ENCODE measurements at places on chromosomes 16 and 17. TPM values are rescaled to one million over a fixed set of nuclear protein-coding genes. Genes with fewer than 3 reads are reported as not detected.
A peak's percentile ranks its signal among the peaks of the same experiment; 100 is the strongest.

DNA sequence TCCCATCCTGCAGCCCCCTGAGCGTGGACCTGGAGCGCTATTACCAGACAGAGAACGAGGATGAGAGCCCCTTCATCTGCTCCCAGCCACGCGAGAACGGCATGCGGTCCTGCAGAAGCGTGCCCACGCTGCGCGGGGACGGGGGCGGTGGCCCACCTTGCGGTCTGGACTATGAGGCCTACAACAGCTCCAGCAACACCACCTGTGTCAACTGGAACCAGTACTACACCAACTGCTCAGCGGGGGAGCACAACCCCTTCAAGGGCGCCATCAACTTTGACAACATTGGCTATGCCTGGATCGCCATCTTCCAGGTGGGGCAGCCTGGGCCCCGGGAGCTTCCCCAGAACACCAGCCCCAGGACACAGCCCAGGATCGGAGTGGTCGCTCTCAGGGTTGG lies 12.0 kb downstream of the CACNA1G start:
- DNase-seq: no peak

DNA sequence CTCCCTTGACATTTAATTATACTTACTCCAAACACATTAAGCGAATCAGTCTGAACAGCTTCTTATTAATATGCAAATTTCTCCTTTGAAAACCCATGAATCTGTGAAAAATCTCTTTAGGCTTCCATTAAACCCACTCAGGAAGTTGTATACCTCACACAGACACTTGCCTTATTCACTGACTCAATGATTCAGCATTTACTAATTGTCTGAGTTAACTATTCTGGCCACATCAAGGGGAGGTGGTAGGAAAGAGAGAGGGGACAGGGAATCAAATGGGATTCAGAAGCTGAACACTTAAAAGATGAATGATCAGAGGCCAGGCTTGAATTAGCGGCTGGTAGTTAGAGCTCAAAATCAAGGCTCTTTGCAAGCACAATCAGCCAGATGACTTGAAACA lies 70.0 kb downstream of the HS3ST3A1 start:
- no peak for DNase-seq

DNA sequence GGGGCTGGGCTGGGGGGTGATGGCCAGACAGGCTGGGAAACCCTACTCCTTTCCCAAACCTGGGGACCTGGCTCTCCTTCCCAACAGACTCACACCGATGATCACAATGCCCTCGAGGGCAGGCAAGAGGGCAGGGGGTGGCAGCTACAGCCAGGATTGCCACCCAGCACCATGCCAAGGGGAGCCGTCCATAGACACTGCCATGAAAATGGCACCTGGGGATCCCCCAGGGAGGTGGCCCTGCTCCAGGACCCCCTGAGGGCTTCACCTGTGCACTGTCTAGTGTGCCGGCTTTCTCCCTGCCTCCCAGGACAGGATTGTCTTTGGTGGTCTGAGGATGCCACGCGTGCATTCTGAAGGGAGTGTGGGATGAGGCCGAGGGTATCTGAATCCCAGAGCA lies 24.6 kb downstream of the RPH3AL start:
- peak; percentile 43 for DNase-seq

GRCh38 chr17:80443916-80444643 lies 29.1 kb downstream of the ENDOV start:
- peak; percentile 75 for DNase-seq

- no peak for DNase-seq
These were observed 48.0 kb downstream of the SF3B3 start for GRCh38 chr16:70571623-70572022.

DNA sequence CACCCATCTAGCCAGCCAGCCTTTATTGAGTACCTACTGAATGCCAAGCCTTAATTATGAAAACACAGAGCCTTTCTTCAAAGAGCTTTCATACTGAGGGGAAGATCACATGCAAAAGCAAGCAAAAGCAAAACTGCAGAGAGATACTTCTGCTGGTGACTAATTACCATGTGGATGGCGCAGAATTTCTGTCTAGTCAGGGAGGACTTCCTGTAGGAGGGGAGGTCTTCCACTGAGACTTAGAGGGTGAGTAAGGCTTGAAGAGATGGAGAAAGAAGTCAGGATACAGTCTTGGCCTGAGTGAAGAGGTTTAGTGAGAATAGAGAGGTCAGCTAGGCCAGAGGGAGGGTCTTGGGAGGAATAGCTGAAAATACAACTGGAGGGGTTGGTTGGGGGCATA lies 53.9 kb upstream of the CCL2 start:
- DNase-seq: no peak

DNA sequence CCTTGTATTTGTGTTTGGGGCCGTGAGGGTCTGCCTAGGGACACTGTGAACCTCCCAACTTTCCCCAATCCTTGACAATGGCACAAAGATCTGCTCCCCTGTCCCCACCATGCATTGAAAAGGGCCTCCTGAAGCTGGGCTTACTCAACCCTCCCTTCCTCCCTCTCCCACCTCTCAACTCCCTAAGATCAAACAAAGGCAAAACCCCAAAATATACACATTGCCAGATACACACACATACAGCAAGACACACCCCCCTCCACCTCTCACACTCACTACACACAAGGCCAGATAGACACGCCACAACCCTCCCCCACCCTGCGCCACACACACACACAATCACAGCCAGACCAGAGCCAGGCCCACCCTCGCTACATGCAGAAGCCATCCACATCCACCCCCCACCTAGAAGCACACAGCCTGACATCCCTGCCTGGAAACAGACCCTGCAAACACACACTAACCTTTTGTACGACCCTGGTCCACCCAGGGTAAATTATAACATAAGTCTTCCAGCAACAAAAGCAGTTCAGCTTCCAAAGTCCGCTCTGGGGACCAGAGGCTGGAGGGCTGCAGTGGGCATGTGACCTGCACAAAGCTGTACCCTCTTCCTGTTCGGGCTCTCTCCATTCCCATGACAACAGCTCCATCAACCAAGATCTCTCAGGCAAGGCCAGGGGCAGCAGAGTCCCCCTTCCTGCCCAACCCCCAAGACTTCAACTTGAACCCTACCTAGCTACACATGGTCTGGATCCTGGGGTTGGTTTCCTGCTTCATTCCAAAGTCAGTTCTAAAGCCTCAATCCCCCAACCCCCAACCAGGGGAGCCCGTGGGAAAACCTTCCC lies 1.9 kb downstream of the PCGF2 start:
- peak; percentile 68 for DNase-seq

GRCh38 chr16:80997964-80998620 lies 8.6 kb downstream of the CMC2 start:
- DNase-seq: no peak

- DNase-seq: no peak
These were observed 466.3 kb downstream of the SOX9 start for GRCh38 chr17:72587156-72587555.

DNA sequence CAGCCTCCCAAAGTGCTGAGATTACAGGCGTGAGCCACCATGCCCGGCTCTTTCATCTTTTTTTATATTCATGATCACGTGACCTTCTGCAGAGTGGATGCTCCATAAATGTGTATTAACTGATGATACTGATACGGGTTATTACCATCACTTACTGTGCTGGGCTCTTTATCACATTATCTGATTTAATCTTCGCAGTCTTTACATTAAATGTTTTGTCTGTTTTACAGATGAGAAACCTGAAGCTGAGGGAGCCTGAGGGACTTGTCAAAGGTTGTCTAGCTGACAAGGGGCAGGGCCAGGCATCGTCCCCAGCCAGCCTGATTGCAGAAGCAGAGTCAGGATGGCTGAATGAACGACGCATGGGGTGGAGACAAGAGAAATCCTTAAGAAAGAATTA lies 104.4 kb downstream of the NTN1 start:
- no peak for DNase-seq

GRCh38 chr17:27808628-27809027 lies 8.3 kb upstream of the NOS2 start:
- peak; percentile 73 for DNase-seq

- DNase-seq: peak; percentile 99
These were observed 4.3 kb downstream of the VAMP2 start for GRCh38 chr17:8158267-8159031.

The TM4SF5 gene
- not detected for total RNA-seq

The ARHGAP23 gene
- total RNA-seq: 7.6 TPM
